ENCODE measurements at places on chromosomes 5 and 9.

DNA sequence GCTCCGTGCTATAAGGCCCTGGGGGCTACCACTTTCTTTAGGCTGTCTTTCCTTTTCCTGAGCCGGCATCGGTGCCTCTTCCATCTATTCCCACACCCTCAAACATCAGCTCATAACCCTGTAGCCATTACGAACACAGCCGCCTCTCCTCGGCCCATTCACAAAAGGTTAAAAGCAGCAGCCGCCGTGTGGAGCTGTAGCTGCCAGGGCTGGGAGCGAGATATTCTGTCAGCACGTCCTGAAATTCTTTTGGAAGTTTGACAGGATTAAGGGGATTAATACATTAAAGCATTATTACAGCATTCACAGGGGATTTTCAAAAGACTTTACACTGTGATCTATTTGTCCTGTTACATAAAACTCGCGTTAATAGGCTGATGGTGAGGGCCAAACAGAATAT lies 428.2 kb downstream of the CDK5RAP2 start:
- no peaks in the 10 kb centered on the region for H3K36me3 ChIP-seq
- H3K27ac ChIP-seq, result no peak overlapping the region
- no peaks in the 10 kb centered on the region for H3K27me3 ChIP-seq
- H3K4me3 ChIP-seq, result no peak overlapping the region
- DNase-seq, result no peak

DNA sequence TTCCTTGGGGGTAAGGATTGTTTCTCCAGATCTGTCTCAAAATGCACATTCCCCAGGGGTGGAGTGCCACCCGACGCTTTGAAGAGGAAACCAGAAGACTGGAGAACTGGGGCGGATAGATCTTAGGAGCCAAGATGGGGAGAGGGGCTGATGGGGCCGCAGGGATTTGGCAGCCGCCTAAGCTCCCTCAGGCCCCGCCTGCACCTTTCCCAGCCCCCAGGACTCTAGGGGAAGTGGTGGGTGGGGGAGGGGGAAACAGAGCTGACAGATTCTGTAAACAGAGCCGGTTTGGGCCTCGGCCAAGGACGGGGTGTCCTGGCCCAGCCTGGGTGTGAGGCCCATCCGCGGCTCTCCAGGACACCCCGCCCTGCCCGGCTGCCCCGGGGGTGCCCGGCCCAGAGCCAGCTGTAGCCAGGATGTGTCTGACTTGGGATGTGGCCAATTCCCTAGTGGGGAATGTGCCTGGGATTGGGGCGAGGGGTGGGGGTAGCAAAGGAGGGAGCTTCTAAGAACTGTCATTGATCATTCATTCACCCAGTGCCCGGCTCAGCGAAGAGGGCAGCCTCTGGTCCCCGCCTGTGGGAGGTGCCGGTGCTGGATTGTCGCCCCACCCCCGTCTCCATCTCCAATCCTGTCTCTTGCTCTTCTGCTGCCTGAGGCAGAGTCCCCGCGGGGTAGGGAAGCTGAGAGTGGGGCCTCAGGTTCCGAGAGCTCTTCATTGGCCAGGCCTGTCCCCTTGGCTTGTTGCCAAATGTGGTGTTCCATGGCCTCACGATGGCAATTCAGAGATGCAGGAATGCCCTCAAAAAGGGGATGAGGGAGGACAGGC lies 54.8 kb upstream of the CDKN2AIPNL start:
- H3K36me3 ChIP-seq, result no peaks in the 10 kb centered on the region
- H3K4me3 ChIP-seq, result peak overlapping the region; percentile 67
- peak; percentile 62 for DNase-seq
- H3K27me3 ChIP-seq, result no peaks in the 10 kb centered on the region

- no peak for DNase-seq
- no peaks in the 10 kb centered on the region for H3K4me1 ChIP-seq
- no peak overlapping the region for H3K27ac ChIP-seq
- no peaks in the 10 kb centered on the region for H3K36me3 ChIP-seq
- no peak overlapping the region for H3K4me3 ChIP-seq
Observed at GRCh38 chr5:59763541-59763940, 130.0 kb downstream of the PDE4D start.

DNA sequence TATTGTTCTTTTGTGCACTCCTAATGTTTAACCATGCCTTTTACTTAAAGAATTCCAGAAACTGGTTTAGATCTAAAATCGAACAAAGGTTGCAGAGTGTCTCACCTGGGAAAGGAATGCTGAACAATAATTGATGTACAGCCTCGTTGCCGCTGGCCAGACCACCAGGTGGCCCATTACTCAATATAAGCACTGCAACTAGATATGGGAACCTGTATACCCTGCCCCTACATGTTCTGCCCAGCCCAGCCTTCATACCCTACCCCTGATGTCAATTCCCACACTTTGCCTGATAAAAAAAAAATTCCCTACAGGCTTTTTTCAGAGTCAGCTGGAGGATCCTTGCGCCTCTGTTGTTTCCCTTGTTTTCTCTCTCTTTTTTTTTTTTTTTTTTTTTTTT lies 13.8 kb downstream of the HINT1 start:
- DNase-seq, result no peak
- no peaks in the 10 kb centered on the region for H3K27me3 ChIP-seq
- H3K4me3 ChIP-seq, result no peak overlapping the region
- no peaks in the 10 kb centered on the region for H3K36me3 ChIP-seq
- no peak overlapping the region for H3K27ac ChIP-seq

DNA sequence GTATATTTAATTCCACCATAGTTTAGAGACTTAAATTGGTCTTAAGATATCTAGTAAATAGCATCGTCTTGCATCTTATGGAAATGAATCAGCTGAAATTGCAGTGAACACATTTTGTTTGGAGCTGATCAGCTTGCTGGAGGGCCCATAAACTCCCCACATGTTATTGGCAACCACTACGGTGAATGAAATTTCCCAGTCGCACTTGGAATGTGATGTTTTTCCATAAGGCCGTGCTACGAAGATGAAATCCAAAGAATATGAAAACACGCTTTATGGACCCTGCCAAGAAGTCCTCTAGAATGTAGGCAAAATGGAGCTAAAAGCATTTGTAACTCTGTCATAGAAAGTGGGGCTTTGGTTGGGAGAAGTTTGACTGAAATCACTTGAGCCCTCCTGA lies 572.1 kb downstream of the ACTL7B start:
- no peaks in the 10 kb centered on the region for H3K36me3 ChIP-seq
- no peak overlapping the region for H3K4me3 ChIP-seq
- no peaks in the 10 kb centered on the region for H3K4me1 ChIP-seq
- H3K27me3 ChIP-seq, result no peaks in the 10 kb centered on the region
- no peak for DNase-seq
- H3K27ac ChIP-seq, result no peak overlapping the region

GRCh38 chr5:56004874-56005273 lies 10.1 kb upstream of the IL6ST start:
- H3K4me3 ChIP-seq, result no peak overlapping the region
- no peak overlapping the region for H3K27ac ChIP-seq
- DNase-seq, result no peak
- no peaks in the 10 kb centered on the region for H3K27me3 ChIP-seq
- H3K36me3 ChIP-seq, result no peaks in the 10 kb centered on the region
- peaks cover 6% of the 10 kb centered on the region for H3K4me1 ChIP-seq

DNA sequence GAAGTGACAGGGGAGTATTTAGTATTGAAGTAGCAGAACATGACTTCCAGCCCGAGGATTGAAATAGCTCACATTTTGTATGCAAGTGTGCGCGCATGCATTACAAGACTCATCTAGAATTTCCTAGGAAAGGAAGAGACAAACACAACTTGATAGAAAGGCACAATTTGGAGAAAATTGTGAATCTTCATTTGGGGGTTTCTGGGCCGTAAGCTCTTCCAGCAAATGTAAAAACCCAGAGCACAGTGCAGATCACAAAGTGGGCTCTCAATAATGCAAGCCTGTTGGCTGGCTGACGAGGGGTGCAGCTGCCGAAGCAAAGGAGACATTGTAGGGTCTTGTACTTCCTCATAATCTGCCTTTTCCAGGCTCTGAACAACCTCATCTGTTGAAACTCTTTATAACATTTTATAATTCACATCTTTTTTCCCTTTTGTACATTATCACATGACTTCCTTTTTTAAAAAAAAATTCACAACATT lies 109.0 kb downstream of the BAAT start:
- no peaks in the 10 kb centered on the region for H3K27me3 ChIP-seq
- no peaks in the 10 kb centered on the region for H3K36me3 ChIP-seq
- H3K4me1 ChIP-seq, result no peaks in the 10 kb centered on the region
- no peak for DNase-seq

DNA sequence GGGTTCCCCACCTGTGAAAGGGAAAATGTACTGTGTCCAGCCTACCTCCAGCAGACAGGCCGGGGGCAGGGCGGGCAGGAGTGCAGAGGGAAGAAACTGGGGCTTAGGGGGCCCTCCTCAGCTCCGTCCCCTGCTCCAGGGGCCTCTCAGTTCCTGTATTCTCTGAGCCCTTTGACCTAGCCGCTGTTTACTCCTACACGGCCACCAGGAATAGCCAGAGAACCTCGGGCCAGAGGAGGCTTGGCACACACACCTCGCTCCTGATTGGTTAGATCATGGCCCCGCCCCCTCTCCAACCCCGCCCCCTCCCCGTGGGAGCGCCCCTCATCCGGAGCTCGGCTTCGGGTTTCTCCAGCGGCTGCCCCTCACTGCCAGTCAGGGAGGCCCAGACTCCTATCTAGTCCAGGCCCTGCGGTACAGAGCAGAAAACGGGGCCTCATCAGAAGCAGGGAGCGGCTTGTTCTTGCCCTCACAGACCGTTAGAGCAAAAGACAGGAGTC lies 2.2 kb downstream of the ST6GALNAC6 start:
- peaks cover 34% of the 10 kb centered on the region for H3K36me3 ChIP-seq
- H3K4me3 ChIP-seq, result no peak overlapping the region
- peaks cover 29% of the 10 kb centered on the region for H3K4me1 ChIP-seq
- H3K27me3 ChIP-seq, result no peaks in the 10 kb centered on the region
- DNase-seq, result no peak

All from CD8-positive, alpha-beta memory T cell (primary cell).